ENCODE measurements at places on chromosomes 16 and 17. TPM values are rescaled to one million over a fixed set of nuclear protein-coding genes. Genes with fewer than 3 reads are reported as not detected.
A peak's percentile ranks its signal among the peaks of the same experiment; 100 is the strongest.

Gene SCNN1G
- total RNA-seq, result 0.61 TPM

GRCh38 chr16:27291106-27291505 lies 22.5 kb upstream of the NSMCE1 start:
- DNase-seq, result no peak

DNA sequence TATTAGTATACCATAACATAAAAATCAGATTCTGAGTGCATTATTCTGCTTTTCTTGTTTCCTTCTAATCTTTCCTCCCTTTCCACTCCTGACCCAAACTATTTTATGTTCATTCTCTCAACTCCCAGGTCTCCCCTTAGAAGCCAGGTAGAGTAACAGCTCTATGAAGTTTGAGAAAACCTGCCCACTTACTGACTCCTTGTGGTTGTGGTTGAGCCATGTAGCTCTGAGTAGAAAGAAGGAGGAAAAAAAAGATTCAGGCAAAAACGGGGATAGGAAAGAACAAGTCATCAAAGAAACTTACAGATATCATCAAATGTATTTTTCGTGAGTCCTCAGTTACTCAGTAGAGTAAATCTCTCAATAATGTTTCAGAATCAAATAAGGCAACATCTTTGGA lies 216.7 kb downstream of the PMP22 start:
- DNase-seq, result no peak

Gene ARHGDIG
- 0.09 TPM for total RNA-seq

Gene TRAF7
- 22.3 TPM for total RNA-seq

- DNase-seq, result no peak
Measured at GRCh38 chr17:50059256-50059655, 3.3 kb downstream of the ITGA3 start.

Gene RNF222
- not detected for total RNA-seq

Gene NPIPB6
- total RNA-seq, result 0.66 TPM

GRCh38 chr17:73588891-73589290 lies 55.4 kb downstream of the SDK2 start:
- no peak for DNase-seq

- DNase-seq, result no peak
Measured at GRCh38 chr16:17331071-17331607, 139.6 kb downstream of the XYLT1 start.

GRCh38 chr16:5235119-5235518 lies 137.5 kb upstream of the EEF2KMT start:
- no peak for DNase-seq

Gene CACNA1G
- total RNA-seq, result 0.38 TPM

- DNase-seq, result no peak
Measured at GRCh38 chr17:41178843-41179616, 1.0 kb upstream of the KRTAP4-2 start.

GRCh38 chr17:32909787-32910369 lies 18.1 kb upstream of the TMEM98 start:
- DNase-seq, result no peak

DNA sequence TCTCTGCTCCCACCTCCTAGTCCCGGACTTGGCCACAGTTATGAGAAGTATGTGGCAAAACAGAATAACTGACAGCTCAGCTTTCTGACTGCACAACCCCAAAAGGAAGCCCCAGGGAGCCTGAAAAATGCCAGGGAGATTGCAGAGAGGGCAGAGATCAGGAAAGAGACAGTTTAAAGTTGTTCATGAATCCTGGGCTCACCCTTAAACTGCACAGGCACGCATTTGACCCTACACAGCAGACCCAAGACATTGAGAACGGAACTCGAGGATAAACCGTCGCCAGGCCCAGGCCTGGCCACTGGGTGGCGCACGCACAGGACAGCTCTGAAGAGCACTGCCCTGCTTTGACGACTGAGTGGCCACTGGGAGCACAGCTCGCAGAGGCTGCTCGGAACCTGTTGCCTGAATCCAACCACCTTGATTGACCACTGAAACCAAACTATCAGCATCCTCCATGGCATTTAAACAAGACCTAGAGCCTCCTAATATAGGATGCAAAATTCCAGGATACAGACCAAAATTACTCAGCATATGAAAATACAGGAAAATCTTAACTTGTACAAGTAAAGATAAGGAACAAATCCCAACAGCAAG lies 114.0 kb downstream of the C16orf95 start:
- peak; percentile 7 for DNase-seq

All from thymus (tissue), 14 donors.